DND-41 (cell line): ENCODE measurements at places on chromosomes 3 and 15.
A peak's percentile ranks its signal among the peaks of the same experiment; 100 is the strongest.

GRCh38 chr15:59169251-59169708, 37.4 kb upstream of the LDHAL6B start:
- no peak for DNase-seq

GRCh38 chr3:127739347-127740135, 66.8 kb downstream of the ABTB1 start:
- DNase-seq, result no peak

DNA sequence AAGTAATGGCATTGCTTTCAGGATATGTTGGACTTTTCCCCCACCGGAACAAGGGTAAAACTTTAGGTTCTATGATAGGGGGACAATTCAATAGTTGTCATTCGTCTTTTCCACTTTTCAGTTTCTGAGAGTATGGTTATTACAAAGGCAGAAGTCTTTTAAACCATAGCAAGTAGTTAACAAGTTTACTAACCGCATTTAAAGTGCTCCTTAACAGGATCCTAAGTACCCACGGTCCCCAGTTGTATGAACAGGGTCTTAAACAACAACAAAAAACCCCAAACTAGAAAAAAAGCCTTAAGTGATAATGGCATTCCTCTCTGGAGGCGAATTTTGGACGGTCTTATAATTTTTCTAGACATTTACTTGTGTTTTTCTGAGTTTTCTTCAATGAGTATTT, 831 bp downstream of the IFT57 start:
- no peak for DNase-seq

DNA sequence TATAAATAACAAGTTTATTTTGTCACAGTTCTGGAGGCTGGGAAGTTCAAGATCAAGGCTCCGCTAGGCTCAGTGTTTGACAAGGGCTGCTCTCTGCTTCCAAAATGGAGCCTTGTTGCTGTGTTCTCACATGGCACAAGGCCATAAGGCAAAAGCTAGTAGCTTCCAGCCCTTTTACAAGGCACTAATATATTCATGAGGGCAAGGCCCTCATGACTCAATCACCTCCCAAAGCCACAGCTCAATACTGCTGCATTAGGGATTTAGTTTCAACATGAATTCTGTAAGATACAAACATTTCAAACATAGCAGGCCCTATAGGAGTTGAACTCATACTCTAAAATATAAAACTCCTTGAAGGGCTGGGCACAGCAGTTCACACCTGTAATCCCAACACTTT, 30.2 kb downstream of the ZBTB11 start:
- DNase-seq, result no peak

GRCh38 chr3:161104561-161105551, at the start of gene B3GALNT1:
Gene B3GALNT1 (minus strand): TSS chr3:161105349. CDS start chr3:161086754, 18,595 bp downstream.
- DNase-seq, result no peak

GRCh38 chr3:175770426-175770825, 911.3 kb downstream of the NAALADL2 start:
- DNase-seq, result no peak

- DNase-seq, result no peak
Observed at GRCh38 chr15:70499791-70500190, 263.6 kb downstream of the UACA start.

GRCh38 chr3:71389911-71390573, 193.5 kb downstream of the FOXP1 start:
- DNase-seq, result peak; percentile 72
